ENCODE measurements at places on chromosomes 6 and 20. TPM values are rescaled to one million over a fixed set of nuclear protein-coding genes. Genes with fewer than 3 reads are reported as not detected.
A peak's percentile ranks its signal among the peaks of the same experiment; 100 is the strongest.

SYNDIG1 gene
- polyA plus RNA-seq = 0.90 TPM

GRCh38 chr6:80251321-80251720 lies 144.8 kb downstream of the BCKDHB start:
- no peaks in the 10 kb centered on the region for H3K4me1 ChIP-seq
- H3K36me3 ChIP-seq = no peaks in the 10 kb centered on the region
- H3K4me3 ChIP-seq = no peak overlapping the region
- H3K27ac ChIP-seq = no peak overlapping the region
- H3K27me3 ChIP-seq = no peaks in the 10 kb centered on the region
- DNase-seq = no peak

DNA sequence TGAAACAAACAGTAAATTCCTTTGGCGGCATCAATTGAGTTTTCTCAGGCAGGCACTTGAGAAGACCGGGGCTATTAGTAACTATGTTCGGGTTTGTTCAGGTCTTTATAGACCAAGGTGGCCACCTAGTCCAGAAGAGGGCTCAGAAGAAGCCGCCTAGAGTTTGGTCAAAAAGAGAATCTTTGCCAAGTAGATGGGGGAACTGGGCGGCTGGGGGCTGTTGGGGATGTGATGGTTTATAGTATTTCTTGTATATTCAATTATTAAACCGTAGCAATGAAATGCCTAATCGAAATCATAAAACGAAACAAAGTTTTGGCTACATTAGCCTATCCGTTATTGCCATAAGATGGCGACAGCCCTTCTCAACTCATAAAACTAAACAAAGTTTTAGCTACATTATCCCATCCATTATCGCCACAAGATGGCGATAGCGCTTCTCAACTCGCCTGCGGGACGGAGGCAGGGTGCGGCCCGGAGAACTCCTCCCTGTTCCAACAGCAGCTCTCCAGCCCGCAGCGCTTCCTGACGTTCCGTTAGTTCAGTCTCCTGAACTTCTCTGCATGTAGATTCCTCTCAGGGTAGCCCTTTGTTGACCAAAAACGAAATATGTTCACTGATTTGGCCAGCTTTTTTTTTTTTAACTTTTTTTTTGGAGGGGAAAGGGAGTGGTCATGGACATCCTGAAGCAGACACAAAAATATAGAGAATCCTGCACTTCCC lies 120.5 kb upstream of the PRSS16 start:
- peaks cover 3% of the 10 kb centered on the region for H3K36me3 ChIP-seq
- DNase-seq = peak; percentile 94
- H3K27me3 ChIP-seq = no peaks in the 10 kb centered on the region
- no peak overlapping the region for H3K27ac ChIP-seq
- peaks cover 5% of the 10 kb centered on the region for H3K4me1 ChIP-seq
- H3K4me3 ChIP-seq = peak overlapping the region; percentile 18

SLC16A10 gene
- polyA plus RNA-seq = 0.81 TPM

SOX18 gene
- 26.8 TPM for polyA plus RNA-seq
